ENCODE measurements at places on chromosomes 5 and 9.
A peak's percentile ranks its signal among the peaks of the same experiment; 100 is the strongest.

DNA sequence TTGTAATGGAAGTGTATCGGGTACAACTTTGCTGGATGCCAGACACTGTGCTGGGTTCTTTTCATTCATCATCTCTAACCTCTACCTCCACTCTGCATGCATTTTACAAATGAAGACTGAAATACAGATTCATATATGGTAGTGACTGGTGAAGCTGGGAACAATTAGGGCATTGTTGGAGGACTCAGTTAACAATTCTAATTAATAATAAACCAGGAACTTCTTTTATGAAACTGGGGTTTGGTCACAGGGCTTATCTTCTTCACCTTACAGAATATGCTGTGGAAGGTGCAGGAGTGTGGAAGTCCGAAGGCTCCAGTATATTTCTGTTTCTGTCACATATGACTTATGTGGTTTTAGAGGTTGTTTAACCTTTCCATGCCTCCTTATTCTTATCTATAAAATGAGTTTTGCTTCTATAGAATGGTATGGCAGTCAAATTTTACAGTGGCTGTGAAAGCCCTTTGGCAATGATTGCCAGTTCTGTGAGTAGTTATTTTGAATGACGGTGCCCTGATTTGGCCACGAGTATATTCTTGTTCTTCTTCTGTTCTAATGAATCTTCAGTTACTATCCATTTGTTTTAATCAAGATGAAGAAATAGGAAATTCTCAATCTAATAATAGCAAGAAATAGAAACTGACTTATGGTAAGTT is 284.7 kb downstream of the GABRB2 start:
- no peak for DNase-seq

- DNase-seq: no peak
These were observed 54.7 kb upstream of the UBAC1 start for GRCh38 chr9:136015656-136016571.

GRCh38 chr9:94825611-94825958 is 99.1 kb downstream of the AOPEP start:
- no peak for DNase-seq

DNA sequence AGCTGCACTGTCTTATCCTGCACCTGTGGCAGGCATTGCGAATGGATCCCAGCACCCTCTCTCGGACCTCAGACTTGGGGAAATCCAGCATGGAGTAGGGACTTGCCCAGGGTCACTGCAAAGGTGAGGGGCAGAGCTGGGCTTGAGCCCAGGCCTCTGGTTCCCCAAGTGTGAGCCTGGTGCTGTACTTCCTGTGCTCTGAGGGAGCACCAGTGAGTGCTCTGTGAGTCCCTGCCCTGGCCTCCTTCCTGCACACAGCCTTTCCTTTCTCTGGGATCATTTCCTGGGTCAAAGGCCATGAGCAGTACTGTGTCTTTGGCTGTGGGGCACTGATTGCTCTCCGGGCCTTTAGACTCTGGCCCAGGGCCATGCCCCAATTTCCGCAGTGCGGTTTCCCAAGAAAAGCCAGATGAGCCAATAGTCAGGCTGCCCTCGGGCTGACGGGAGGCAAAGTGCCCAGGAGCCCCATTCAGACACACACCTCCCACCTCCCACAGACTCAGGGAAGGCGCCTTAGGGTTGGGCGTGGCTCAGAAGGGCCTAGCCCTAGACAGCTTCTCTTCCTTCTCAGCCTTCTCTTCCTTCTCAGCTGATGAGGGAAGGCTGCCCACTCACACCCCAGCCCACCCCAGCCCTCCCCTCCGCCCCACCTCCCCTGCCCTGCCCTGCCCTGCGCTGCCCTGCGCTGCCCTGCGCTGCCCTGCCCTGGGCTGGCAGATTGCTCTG is 23.3 kb upstream of the TRIM14 start:
- DNase-seq: no peak

DNA sequence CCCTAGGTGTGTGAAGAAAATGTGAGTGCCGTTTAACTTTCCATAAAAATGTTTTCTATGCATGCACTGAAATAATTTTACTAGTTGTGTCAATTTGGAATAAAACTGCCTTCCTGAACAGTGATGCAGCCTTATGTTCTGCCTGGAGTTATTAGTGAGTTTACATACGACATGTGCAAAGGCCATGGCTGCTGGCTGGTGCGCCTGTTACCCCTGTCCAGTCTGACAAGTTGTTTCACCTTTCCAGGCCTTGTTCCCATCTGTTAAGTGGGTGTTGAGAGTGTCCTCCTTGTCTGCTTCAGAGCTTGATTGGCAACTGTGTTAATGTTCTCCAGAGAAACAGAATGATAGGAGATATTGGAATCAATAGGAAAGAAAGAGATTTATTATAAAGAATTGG is 60.6 kb downstream of the TJP2 start:
- no peak for DNase-seq

DNA sequence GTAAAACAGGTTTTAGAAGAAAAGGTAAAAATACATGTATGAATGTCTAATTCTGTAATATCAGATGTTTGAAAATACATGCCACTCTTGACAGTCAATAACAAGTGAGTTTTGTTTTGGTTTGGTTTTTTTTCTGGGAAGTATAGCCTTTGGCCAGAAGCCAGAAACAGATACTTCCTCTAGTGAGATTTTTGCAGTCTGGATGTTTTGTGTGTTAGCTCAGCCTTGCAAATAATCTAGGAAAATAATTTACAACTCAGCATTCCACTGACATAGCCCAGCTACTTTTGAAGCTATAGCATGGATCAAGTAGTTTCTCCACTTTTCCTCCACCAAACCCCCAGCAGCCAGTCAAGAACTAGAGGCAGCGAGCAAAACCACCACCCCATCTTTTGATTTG is 56.7 kb downstream of the SLC1A1 start:
- no peak for DNase-seq

DNA sequence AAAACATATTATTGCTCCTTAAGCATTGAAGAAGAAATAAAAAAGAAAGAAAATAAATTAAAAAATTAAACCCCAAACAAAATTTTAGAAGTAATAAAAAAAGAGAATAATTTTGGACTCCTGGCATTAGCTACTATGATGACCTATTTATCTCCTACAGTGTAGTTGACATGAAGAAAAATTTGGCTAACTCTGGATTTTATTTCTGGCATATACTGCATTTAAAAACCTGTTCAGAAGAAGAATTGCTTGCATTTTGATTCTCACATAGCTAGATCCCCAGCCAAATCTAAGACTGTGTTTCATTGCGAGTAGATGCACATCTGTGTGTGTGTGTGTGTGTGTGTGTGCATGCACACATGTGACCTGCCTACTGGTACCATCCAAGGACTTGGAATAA is 30.1 kb upstream of the GABRG2 start:
- DNase-seq: no peak

DNA sequence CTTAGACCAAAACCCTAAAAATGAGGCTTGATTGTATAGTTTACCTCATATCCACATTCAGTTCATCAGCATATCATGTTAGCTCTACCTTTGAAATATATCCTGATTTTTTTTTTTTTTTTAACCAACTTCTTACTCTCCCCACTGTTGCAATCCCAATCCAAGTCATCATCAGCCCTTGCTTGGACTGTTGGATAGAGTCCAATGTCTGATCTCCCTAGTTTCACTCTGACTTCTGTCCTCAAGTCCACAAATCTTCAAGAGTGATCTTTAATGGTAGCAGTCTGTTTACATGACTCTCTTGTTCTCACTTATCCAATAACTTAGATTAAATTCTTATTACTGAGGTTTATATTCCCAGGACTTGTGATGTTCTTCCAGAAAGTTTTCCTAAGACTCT is 30.8 kb downstream of the NAA35 start:
- no peak for DNase-seq

DNA sequence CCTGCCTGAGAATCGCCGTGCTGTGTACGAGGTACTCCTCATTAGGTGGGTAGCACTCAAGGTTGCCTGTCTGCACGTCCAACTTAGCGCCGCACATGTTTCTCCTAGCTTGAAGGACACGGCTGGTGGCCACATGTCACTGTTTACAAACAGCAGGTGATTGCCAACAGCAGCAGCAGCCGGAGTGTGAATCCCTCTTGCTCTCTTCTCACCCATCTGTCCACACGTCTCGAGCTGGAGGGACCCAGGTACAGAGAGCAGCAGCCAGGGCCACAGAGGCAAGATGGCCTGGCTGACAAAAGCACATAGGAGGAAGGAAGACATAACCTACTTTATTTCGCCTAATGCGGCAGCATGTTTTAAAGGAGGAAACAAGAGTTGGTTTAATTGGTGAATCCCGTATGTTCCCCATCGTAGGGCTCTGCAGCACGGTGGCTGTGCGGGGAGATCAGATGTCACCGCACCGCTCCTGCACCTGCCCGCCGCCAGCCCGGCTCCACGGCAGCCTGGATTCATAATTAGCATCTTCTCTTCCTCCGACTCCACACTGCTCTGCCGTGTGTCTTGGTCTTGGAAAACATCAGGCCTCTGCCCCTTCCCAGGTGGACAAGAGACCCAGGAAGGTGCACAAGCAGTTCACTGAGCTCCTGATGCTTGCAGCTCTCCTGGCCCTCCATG is 201.6 kb upstream of the IRX1 start:
- peak; percentile 62 for DNase-seq

DNA sequence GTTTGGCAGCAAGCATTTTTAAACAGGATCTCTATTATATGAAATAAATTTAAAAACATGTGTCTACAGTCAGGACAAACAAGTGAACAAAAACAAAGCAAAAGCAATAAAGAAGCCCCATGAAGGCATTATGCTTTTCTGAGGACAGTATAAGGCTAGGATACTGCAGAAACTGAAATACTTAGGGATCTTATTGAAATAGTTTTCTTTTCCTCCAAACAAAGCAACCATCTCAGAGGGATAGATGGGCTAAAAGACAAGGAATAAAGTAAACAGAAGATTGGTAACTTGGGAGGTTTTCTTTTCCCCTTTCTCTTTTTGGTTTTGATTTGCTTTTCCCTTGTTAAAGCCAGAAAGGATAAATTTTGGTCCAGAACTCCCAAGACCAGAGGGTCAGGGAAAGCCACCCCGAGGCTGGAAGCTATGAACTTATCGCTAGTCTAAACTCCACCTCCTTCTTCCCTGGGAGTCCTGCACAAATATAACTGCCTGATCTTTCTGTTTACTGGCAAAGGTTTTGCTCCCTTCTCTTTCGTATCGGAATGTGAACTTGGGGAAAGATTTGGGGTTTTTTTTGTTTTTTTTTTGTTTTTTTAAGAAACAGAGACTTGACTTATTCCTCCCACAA is 164.0 kb downstream of the GHR start:
- no peak for DNase-seq

- DNase-seq: no peak
These were observed 117.2 kb downstream of the SPATA31D1 start for GRCh38 chr9:82105729-82106128.

DNA sequence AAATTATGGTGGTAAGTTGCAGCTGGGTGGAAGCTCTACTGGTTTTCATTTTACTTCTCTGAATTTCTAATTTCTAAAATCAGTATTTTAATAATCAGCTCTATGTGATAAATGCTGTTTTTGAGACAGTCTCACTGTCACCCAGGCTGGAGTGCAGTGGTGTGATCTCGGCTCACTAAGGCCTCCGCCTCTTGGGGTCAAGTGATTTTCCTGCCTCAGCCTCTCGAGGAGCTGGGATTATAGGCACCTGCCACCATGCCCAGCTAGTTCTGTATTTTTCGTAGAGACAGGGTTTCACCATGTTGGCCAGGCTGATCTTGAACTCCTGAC is 1.5 kb upstream of the RALGDS start:
- DNase-seq: no peak

GRCh38 chr5:170511551-170512258 is 7.9 kb downstream of the KCNIP1 start:
- no peak for DNase-seq

DNA sequence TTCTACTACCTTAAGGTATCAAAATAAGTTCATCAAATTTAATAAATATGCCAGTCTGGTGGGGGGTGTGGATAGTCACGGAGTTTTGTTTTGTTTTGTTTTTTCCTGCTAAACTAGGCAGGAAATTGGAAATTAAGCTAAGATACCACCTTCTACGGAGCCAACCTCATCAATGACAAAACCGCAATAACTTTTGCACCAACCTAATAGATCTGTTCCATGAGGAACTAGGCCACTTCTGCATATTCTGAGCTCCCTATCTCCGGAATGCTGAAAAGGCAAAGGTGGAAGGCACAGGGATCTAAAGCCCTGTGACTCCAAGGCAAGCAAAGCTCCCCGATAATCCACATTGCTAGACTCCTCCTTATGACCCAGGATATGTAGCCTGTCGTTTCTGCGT is 5.8 kb upstream of the OR1L4 start:
- DNase-seq: no peak

DNA sequence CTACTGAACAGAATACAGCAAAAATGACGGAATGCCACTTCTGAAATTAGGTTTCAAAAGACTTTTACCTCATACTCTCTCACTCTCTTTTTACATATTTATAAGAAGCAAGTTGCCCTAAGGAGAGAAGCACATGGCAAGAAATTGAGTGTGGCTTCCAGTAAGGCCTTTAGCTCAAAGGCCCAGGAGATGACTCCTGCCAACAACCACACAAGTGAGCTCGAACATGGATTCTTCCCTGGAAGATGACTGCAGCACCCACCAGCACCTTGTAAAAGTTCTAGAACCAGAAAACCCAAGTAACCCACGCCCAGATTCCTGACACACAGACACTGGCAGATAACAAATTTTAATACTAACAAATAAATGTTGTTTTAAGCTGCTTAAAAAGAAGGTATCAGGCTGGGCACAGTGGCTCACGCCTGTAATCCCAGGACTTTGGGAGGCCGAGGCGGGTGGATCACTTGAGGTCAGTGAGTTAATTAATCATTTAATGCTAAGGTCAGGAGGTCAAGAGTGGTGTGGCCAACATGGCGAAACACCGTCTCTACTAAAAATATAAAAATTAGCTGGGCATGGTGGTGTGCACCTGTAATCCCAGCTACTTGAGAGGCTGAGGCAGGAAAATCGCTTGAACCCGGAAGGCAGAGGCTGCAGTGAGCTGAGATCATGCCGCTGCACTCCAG is 17.0 kb downstream of the PTBP3 start:
- no peak for DNase-seq

DNA sequence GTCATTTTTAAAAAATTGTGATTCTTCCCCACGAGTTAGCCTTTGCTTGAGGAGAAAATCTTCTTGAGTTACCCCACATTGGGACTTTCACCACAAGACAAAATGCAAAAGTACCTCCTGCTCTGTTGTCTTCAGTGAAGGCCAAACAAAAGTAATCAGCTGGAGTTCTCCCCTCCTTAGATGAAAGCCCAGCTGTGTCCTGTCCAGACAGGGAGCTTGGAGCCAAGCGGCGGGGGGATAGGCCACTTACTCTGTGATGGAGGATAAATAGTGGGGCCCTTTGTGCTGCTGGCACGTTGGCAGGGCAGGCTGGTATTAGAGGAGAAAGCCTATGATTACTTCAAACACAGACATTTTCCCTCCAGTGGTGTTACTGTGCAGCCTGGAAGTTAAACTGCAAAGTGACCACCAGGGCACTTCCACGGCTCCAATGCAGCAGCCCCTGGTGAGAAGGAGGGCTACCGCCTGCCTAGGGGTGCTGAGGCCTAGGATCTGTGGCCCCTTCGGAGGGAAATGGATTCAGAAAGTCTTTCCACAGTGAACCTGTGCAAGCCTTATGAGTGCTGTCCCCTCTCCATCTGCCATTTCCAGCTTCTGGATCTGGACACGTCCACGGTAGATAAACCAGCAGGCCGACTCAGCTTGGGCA is 155.0 kb downstream of the TMEM167A start:
- DNase-seq: no peak
